CD4-positive, alpha-beta T cell treated with Interleukin-17A for 1 hour (primary cell): ENCODE measurements at places on chromosomes 2 and 18.

DNA sequence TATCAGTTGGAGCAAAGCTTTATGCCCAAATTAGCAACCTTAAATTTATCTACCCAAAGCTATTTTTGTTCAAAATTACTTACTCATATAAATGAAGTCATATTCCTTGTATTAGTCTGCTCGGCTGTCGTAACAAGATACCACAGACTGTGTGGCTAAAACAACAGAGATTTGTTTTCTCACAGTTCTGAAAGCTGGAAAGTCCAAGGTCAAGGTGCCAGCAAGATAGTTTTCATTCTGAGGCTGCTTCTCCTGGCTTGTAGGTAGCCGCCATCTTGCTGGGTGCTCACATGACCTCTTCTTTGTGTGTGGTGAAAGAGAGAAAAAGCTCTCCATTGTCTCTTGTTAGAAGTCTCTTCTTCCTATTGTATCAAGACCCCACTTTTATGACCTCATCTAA is 15.7 kb upstream of the DPP10 start:
- no peak for DNase-seq

DNA sequence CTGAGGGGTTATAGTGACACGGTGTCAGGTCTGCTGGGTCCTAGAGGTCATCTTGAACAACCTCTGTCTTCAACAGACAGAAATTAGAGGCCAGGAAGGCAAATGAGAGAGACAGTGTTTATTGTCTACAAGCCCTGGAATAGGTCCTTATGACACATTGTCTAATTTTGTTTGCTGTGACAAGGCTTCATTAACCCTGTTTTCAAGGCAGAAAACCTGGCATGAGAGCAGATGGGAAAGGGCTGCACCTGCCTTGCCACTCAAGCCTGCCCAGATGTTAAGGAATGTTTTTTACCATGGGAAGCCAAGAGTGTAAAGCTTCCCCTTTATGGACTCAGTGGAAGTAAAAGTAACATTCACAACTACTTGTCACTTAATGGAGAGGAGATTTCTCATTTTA is 275.3 kb downstream of the KCNS3 start:
- no peak for DNase-seq

GRCh38 chr2:197606180-197606579 is 69.2 kb downstream of the RFTN2 start:
- no peak for DNase-seq

DNA sequence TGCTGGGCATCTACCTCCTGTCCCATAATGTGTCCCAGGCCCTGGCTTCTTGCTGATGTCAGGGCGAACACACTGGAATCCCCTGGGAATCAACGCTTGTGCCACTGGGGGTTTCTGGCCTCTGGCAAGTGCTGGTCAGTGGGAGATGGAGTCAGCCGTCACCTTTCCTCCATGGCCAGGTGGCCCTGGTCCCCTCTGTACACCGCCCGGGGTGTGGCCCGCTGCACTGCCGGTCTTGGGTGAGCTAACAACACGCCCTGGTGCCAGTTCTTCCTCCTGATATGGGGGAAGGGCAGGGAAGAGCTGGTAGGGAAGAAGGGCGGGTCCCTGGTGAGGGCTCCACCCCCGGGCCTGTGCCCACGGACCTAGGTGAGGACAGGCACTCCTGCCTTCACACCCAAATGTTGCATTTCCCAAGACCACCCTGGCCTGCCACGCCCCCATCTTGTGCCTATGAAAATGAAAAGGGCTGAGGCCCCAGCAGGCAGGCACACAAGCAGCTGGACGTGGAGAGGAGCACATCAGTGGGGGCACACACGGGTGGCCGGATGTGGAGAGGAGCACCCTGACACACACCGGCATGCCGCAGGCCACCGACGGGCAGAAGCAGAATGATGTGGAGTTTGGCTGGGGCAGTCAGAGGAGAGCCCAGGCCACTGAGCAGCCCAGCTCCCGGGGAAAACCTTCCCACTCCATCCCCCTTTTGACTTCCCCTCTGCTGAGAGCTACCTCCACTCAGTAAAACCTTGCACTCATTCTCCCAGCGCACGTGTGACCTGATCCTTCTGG is 140.5 kb downstream of the ASB1 start:
- no peak for DNase-seq

DNA sequence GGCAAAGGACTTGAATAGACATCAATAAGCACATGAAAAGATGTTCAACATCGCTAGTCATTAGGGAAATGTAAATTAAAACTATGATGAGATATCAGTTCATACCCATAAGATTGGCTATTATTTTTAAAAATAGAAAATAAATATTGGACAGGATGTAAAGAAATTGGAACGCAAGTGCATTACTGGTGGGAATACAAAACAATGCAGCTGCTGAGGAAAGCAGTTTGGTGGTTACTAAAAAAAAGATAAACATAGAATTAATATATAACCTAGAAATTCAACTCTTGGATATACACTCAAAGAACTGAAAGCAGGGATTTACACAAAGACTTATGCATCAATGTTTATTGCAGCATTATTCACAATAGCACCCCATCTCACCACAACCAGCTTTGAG is 174.5 kb upstream of the NDUFV2 start:
- DNase-seq: no peak

DNA sequence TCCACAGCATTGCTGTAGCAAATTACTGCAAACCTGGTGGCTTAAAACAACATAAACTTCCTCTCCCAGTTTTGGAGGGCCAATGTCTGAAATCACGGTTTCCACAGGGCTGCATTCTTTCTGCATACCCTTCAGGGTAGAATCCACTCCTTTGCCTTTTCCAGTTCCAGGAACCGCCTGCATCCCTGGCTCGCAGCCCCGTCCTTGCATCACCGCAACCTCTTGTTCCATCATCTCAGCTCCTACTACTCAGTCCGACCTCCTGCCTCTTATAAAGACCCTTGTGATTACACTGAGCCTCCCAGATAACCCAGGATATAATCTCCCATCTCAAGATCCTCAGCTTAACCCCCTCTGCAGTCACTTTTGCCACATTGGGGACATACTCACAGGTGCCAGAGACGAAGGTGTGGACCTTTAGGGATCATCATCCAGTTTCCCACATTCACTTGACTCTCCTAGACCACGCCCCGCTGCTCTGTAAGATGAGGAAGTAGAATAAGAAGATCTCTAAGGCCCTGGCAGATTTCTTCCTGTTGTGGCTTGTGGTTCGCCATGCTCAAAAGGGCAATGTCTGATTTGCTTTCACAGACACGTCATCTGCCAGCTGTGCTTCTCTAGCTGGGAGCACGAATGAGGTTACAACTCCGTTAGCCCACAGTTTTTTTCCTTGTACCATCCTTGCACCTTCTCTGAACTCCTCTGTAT is 103.6 kb upstream of the AGAP1 start:
- DNase-seq: peak; percentile 58

DNA sequence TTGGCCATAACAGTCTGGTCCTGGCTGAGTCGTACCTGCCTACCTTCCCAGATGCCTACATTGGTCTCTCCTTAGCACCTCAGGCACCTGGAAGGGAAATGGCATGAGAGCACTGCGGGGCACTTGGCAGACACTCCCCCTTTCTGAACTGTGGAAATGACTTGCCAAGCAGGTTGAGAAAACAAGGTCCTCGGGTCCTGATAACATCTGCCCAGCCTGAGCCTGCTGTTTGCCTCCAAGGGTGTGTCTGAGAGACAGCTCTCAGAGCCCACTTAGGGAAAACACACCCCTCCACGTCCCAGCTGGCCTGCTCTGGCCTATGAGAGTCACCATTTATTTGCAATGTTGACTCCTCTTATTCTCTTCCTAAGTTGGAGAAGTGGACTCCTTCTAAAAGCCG is 10.5 kb downstream of the FAM110C start:
- DNase-seq: no peak

GRCh38 chr2:150188177-150188576 is 299.3 kb downstream of the RND3 start:
- DNase-seq: no peak

- DNase-seq: no peak
These were observed 225.0 kb downstream of the SUCLG1 start for GRCh38 chr2:84234103-84234502.

- no peak for DNase-seq
These were observed 33.8 kb downstream of the RBKS start for GRCh38 chr2:27856386-27856785.

DNA sequence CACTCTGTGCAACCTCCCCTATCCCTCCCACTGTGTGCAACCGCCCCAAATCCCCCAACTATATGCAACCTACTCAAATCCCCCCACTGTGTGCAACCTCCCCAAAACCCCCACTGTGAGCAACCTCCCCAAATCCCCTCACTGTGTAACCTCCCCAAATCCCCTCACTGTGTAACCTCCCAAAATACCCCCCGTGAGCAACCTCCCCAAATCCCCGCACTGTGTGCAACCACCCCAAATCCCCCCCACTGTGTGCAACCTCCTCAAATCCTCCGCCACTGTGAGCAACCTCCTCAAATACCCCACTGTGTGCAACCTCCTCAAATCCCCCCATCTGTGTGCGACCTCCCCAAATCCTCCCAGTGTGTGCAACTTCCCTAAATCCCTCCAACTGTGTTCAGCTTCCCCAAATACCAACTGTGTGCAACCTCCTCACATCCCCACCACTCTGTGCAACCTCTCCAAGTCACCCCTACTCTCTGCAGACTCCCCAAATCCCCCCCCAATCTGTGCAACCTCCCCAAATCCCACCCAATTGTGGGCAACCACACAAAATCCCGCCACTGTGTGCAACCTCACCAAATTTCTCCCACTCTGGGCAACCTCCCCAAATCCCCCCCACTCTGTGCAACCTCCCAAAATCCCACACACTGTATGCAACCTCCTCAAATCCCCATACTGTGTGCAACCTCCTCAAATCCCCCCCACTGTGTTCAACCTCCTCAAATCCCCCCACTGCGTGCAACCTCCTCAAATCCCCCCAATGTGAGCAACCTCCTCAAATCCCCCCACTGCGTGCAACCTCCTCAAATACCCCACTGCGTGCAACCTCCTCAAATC is 114.1 kb downstream of the TPO start:
- no peak for DNase-seq

GRCh38 chr2:579351-579886 is 97.8 kb downstream of the TMEM18 start:
- no peak for DNase-seq

DNA sequence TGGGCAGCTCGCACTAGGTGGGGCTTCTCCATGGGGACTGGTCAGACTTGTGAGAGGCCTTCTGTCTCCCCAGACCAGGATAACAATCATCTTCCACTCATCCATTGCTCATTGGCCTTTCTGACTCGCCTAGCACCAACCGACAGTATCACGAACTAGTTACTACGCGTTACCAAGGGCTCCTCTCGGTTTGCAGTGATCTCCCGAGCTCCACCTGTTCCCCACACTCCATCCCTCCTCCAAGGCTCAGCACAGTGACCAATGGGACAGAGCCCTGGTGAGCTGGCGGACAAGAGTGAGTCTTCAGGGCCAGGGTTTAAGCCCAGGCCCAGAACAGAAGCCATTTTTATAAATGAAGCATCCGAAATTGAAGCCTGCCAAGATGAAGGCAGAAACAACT is 42.8 kb upstream of the SMAD7 start:
- DNase-seq: no peak

DNA sequence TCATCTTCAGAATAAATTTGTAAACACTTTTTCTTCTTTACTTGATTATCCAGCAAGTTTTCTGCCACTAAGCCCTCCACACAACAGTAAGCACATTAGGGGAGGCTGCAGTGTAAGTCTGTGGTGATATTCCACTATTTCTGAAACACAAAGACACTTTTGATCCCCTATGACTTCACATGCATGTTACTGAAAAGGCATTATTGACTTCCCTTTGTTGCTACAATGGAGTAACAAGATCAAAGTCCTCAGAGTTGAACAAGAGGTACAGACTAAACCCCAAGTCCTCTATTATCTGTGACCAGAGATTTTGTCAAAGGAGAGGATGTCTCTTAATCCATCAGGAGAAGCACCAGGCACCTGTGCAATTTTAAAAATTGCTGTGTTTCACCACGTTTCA is 157.9 kb downstream of the CD226 start:
- no peak for DNase-seq

DNA sequence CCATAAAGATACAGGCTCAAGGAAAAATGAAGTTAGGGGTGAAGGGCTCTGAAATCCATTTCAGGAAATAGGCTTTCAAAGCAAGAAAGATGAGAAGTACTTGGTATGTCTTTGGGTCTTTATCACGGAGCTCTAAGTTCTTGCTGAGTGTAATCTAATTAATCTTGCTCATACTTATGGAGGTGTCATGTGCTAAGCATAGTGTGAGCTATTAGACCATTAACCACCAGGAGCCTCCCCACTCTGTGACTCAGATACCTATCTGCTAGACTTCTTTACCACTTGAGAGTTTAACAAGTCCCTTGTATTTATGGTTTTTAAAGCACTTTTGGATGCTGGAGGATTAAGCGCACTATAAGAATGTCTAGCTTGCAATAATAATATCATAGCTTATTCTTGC is 678.7 kb downstream of the EPHA4 start:
- no peak for DNase-seq

GRCh38 chr18:46070815-46071652 is 1.0 kb downstream of the PSTPIP2 start:
- no peak for DNase-seq

DNA sequence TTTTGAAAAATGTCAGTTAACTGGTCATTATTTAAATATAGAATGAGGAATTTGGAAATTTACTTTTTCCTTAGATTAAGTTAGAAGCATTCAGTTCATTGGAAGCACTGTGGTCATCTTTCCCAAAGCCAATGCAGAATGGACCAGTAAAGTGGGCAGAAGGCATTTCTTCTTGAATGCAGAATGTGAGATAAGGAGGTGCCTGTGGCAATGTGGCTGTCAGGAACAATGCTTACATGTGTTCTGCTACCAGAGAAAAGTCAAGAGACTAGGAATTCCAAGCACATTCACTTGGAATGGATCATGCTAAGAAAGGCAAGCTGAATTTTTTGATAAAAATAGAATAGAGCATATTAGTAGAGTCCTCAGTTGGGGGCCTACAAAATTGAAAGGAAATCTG is 295.0 kb upstream of the KCNH7 start:
- no peak for DNase-seq

DNA sequence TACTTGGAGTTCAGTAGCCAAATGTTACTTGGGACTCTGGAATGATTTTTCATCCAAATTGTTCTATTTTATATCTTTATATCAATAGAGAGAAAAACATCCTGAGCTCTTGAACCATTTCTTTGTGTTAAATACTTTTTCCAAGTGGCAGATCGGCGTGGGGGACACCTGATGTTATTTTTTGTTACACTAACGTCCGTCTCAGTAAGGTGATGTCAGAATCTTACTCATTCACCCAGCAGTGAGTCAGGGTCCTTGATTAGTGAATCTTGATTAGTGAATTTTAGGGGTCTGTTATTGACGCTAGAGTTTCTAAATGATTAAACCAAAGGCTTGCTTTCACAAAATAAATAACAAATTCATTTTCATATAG is 1.7 kb downstream of the MIB1 start:
- DNase-seq: no peak
